ENCODE measurements at places on chromosomes 16 and 17.

DNA sequence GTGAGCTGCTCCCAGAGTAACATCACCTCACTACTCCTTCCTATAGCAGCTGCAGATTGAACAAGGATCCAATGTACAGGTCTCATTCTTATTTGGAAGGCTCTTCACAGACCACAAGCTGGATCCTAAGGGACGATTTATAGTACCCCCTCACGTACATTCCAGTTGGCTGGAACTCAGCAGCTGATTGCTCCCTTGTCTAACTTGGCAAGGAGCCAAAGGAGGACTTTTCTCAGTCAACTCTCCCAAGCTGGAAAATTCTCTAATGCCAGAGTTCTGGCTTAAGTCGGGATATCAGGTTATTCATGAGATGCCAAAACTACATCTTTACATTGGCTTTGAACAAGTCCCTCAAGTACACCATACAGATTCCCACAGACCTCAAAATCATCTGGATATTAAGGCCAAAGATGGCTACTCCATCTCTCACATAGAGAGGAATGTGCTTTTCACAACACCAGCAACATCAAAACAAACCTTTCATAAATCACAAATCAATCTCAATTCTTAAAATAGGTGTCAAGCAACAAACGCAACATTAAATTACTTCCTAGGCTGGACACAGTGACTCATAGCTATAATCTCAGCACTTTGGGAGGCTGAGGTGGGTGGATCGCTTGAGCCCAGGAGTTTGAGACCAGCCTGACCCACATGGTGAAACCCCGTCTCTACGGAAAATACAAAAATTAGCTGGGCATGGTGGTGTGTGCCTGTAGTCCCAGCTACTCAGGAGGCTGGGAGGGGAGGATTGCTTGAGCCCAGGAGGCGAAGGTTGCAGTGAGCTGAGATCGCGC lies 39.3 kb downstream of the SMG6 start:
- DNase-seq: no peak

DNA sequence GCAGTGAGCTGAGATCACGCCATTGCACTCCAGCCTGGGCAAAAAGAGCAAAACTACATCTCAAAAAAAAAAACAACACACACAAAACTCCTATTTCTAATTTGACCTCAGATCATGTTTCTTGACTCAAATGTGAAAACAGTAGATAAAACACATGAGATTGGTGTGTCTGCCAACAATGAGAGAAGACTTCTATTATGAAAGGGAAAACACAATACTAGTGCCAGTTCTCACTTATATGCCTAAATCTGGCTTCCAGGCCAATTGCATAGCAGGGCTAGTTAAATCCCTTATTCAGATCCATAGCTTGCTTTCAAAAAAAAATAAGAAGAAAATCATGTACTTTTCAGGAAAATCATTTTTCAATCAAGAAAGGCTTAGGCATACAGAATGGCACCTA lies 39.4 kb downstream of the AP1G1 start:
- no peak for DNase-seq

- no peak for DNase-seq
These were observed 341.9 kb upstream of the CDH11 start for GRCh38 chr16:65463652-65464260.

GRCh38 chr17:73278049-73278464 lies 16.4 kb upstream of the CPSF4L start:
- DNase-seq: no peak

GRCh38 chr16:84047626-84048025 lies 5.0 kb upstream of the SLC38A8 start:
- no peak for DNase-seq

DNA sequence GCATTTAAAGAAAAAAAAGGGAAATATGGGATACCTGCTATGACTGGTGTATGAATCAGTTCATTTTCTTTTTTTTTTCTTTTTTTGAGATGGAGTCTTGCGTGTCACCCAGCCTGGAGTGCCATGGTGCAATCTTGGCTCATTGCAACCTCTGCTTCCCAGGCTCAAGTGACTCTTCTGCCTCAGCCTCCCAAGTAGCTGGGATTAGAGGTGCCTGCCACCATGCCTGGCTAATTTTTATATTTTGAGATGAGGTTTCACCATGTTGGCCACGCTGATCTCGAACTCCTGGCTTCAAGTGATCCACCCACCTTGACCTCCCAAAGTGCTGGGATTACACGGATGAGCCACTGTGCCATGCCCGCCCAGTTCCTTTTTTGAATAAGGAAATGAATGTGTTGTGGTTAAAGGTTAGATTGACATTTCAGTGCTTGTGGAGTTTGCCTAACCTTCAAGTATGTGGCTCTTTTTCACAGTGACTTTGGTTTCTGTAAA lies 7.7 kb downstream of the HAPSTR1 start:
- DNase-seq: no peak

- peak; percentile 81 for DNase-seq
These were observed 612 bp downstream of the CISD3 start for GRCh38 chr17:38730526-38731379.

DNA sequence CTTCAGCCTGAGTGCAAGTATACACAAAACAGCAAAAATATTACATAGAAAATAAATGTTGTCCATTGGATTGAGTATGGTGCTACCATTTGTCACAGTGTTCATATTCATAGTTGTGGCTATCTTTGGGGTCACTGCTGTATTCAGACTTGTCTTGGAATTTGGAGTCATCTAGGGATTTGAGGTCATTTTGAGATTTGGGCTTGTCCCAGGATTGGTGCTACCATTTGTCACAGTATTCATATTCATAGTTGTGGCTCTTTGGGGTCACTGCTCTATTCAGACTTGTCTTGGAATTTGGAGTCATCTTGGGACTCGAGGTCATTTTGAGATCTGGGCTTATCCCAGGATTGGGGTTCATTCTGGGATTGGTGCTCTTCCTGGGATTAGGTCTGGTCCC lies 24.8 kb downstream of the OMG start:
- DNase-seq: no peak

- no peak for DNase-seq
These were observed 3.5 kb upstream of the CORO1A start for GRCh38 chr16:30179931-30180330.

GRCh38 chr16:24652803-24653202 lies 76.6 kb upstream of the TNRC6A start:
- no peak for DNase-seq
